ENCODE measurements at places on chromosomes 7 and 10. TPM values are rescaled to one million over a fixed set of nuclear protein-coding genes. Genes with fewer than 3 reads are reported as not detected.

DNA sequence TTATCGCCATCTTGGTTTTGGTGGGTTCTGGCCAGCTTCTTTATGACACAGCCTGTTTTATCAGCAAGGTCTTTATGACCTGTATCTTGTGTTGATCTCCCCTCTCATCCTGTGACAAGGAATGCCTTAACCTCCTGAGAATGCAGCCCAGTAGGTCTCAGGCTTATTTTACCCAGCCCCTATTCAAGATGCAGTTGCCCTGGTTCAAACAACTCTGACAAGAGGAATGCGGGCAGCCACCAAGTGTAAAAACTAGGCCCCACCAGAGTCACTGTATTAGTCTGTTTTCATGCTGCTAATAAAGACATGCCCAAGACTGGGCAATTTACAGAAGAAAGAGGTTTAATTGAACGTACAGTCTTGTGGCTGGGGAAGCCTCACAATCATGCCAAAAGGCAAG, 671.3 kb downstream of the SORCS1 start:
- DNase-seq: no peak
- no peaks in the 10 kb centered on the region for H3K36me3 ChIP-seq
- H3K4me3 ChIP-seq: no peak overlapping the region
- H3K4me1 ChIP-seq: no peaks in the 10 kb centered on the region

DNA sequence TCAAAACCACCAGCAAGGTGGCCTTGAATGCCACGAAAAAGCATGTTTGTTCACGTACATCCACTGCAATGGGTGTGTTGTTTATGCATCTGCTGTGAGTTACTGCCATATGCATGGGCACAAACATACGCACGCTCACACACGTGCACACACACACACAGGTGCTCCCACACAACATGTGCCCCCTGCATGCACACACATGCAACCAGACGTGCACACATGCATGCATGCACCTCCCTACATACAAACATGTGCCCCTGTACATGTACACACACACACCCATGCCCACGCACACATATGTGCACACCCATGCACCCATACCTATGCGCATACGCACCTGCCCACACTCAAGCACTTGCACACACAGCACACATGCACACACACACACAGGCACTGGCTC, 10.1 kb upstream of the DMBT1 start:
- no peaks in the 10 kb centered on the region for H3K36me3 ChIP-seq
- no peak overlapping the region for H3K4me3 ChIP-seq
- H3K27ac ChIP-seq: no peak overlapping the region
- H3K4me1 ChIP-seq: no peaks in the 10 kb centered on the region
- H3K27me3 ChIP-seq: no peaks in the 10 kb centered on the region

DNA sequence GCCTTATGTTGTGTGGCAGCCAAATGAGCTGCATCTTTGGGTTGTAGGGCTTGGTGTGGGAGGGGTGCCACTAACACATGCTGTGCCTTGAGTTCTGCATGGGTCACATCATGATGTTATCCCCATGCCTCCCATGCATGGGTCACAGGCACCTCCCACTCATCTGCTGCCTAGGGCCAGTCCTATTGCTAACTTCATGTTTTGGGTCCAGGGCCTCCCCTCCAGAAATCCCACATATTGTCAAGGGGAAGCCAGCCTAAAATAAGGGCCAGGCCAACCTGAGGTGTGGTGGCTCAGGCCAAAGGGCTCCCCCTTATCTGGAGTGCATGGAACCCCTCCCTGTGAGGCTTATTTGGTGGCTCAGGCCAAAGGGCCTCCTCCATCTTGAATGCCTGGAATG, 299.0 kb downstream of the RPS24 start:
- no peaks in the 10 kb centered on the region for H3K27me3 ChIP-seq
- H3K4me1 ChIP-seq: peaks cover 10% of the 10 kb centered on the region
- no peaks in the 10 kb centered on the region for H3K36me3 ChIP-seq
- no peak for DNase-seq
- no peak overlapping the region for H3K4me3 ChIP-seq

GRCh38 chr7:17520941-17521340, 222.5 kb downstream of the AHR start:
- no peaks in the 10 kb centered on the region for H3K36me3 ChIP-seq
- H3K4me3 ChIP-seq: no peak overlapping the region
- no peak for DNase-seq
- H3K27ac ChIP-seq: no peak overlapping the region
- H3K4me1 ChIP-seq: no peaks in the 10 kb centered on the region
- H3K27me3 ChIP-seq: no peaks in the 10 kb centered on the region

GRCh38 chr10:49395741-49396665, at the start of gene DRGX:
Gene DRGX (minus strand): TSS chr10:49396089. CDS start chr10:49395440, 649 bp downstream.
- H3K4me3 ChIP-seq: peak within 1 kb of the TSS; percentile 30
- H3K27me3 ChIP-seq: peaks cover 92% of the 10 kb centered on the region
- no peak within 1 kb of the TSS for H3K27ac ChIP-seq
- H3K4me1 ChIP-seq: peaks cover 19% of the 10 kb centered on the region

The LRRC17 gene
- total RNA-seq: 1.0 TPM

The ZNF277 gene
- 13.3 TPM for total RNA-seq

The MACROH2A2 gene
- 5.7 TPM for total RNA-seq

The FRAT1 gene
- total RNA-seq: 3.4 TPM

The GRB10 gene
- 59.3 TPM for total RNA-seq

The FXYD4 gene
- 3.0 TPM for total RNA-seq

Data from psoas muscle (tissue), 8 donors.